GM06990 (cell line): ENCODE measurements at places on chromosomes 2 and 18.

- no peak for DNase-seq
These were observed 93.0 kb downstream of the PID1 start for GRCh38 chr2:229178117-229178516.

DNA sequence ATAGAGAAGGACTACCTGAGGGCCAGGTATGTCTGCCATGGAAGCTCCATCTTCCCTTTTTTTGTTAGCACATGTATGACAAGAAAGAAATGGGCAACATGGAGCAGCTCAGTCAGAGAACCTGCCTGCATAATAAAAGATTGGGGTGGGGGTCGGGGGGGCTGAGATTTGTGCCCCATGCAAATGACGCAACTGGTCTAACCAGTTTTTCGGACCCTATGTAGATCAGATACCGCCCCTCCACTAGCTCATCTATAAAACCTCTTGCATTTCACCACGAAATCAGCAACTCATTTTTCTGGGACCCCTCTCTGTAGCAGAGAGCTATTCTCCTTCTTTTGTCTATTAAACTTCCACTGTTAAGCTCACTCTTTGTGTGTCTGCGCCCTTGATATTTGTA is 657.2 kb downstream of the ERBB4 start:
- DNase-seq = no peak

DNA sequence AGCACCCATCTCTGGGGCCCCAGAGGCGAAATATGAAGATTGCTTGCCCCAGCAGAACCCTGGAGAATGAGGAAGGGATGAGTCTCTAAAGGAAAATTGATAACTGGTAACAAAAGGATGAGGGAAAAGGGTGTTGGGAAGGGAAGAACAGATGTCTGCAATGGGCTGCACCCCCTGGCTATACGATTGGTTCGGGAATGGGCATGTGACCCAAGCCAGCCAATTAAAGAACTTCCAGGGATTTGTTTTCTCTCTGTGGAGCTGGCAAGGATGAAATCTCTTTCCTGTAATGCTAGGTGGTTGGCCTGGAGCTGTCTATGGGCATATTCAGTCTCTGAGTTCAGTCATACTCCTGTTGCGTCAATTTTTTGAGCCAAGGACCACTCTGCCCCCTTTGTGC is 12.8 kb upstream of the NPPC start:
- DNase-seq = no peak

GRCh38 chr2:213066443-213066743 is 85.0 kb downstream of the IKZF2 start:
- no peak for DNase-seq

GRCh38 chr2:36097022-36097421 is 258.6 kb upstream of the CRIM1 start:
- DNase-seq = no peak

DNA sequence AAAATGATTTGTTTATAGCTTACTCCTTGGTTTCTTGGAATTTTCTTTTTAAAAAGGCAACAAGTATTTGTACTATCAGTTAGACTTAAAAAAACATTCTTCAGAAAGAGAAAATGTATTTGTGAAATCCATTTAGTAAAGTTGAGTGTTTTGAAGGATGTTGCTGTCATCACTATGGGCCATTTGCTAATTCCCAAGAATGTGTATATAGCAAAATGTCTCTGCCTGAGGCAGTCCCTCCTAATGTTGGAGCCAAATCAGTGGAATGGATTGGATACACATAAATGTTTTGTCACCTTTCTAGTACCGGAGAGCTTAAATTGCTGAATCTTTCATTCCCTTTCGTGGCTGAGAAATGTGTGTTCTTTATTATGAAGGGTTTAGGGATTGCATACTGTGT is 890.2 kb upstream of the ZEB2 start:
- no peak for DNase-seq

DNA sequence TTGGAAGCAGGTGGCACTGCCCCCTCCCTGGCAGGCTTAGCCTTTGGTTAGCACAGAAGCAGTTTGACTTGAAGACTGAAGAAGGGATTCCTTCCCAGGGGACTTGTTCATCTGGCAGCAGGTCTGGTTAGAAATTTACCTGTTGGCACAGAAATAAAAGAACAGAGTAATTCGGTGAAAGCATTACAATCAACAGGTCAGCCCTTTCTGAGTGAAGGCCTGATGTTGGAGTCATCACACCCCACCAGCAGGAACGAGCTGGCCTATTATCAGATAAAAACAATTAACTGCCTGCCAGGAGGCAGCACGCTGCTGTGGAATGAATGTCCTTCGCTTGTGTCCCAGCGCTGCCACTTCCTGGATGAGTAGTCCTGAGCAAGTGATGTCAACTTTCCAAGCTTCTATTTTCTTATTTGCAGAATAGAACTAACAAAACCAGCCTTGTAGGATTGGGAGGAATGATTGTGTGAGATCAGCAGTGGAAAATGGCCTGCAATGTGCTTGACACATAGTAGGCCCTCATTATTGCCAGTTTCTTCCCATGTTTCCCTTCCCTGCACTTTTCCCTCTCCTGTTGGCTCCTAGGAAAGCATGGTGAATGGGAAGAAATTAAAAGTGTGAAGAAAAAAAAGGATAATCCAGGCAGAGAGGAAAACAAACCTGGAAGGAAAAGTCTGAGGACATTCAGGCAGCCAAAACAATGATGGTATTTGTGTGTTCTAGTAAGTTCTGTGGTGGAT is 29.0 kb downstream of the LGALSL start:
- no peak for DNase-seq

DNA sequence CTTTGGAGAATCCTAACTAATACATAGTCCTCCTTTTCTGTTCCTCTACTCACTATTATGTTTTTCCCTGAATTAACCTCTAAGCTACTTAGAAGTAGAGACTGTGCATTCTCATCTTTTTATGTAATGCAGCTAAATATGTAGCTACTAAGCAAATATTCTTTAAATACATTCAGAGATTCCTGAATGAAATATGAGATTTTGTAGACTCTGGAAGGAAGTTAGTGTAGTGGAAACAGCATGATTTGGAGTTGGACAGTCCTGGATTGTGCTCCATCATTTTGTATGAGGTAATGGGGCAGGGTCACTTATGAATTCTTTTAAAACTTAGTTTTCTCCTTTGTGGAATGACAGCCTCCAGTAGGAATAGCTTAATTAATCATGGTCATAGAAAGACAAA is 24.7 kb upstream of the NT5C1B start:
- DNase-seq = no peak

DNA sequence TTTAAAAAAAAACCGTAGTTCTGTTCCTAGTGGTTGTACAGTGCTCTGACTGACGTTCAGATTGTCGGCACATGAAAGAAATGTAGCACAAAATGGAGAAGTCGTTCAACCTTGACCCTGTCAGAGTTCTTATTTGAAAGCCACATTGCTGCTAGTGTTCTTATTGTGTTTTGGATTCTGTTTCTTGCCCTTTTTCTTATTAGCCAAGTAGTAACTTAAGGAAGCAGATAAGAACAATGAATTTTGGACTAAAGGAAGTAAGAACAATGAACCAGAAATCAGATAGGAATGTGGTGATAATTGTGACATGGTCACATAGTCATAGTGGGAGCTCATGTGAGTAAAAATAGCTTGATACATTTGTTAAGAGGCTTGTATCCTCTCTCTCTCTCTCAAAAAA is 45.9 kb downstream of the RPIA start:
- DNase-seq = no peak

DNA sequence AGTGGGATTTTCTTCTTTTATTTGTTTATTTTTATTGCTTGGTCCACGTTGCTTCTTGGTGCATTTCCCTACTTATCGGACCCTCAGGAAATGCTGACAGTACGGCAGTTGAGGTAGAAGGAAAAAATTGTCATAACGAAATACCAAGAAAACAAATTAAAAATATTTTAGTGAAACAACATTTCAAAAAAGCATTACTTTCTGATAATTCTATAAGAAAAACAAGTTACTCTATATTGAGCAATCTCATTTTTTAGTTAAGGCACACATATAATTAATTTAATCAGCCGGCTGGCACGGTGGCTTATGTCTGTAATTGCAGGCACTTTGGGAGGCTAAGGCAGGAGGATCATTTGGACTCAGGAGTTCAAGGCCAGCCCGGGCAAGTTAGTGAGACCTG is 102.1 kb downstream of the SH3YL1 start:
- no peak for DNase-seq

GRCh38 chr2:64192664-64193105 is 48.5 kb upstream of the PELI1 start:
- DNase-seq = no peak

GRCh38 chr2:183081911-183082310 is 3.4 kb downstream of the DUSP19 start:
- DNase-seq = no peak

- DNase-seq = no peak
These were observed 7.1 kb upstream of the NABP1 start for GRCh38 chr2:191670787-191671186.
